ENCODE measurements at places on chromosomes 16 and 17.

DNA sequence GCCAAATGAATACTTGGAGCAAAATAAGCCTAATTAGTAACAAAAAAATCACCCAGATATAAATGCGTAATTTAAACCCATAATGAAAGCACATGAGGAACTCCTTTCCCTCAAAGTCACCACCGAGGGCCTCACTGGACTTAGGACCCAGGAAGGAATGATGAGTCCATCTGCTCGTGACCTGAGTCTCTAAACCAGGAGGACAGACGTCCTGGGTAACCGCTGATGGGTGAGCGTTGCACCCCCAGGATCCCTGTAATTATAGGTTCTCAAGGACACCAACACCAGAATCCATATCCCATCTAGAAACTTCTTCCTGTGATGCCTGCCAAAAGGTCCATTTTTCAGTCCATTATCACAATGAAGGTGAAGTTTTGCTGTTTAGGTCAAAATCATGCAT is 121.4 kb downstream of the ZNF778 start:
- DNase-seq: no peak

DNA sequence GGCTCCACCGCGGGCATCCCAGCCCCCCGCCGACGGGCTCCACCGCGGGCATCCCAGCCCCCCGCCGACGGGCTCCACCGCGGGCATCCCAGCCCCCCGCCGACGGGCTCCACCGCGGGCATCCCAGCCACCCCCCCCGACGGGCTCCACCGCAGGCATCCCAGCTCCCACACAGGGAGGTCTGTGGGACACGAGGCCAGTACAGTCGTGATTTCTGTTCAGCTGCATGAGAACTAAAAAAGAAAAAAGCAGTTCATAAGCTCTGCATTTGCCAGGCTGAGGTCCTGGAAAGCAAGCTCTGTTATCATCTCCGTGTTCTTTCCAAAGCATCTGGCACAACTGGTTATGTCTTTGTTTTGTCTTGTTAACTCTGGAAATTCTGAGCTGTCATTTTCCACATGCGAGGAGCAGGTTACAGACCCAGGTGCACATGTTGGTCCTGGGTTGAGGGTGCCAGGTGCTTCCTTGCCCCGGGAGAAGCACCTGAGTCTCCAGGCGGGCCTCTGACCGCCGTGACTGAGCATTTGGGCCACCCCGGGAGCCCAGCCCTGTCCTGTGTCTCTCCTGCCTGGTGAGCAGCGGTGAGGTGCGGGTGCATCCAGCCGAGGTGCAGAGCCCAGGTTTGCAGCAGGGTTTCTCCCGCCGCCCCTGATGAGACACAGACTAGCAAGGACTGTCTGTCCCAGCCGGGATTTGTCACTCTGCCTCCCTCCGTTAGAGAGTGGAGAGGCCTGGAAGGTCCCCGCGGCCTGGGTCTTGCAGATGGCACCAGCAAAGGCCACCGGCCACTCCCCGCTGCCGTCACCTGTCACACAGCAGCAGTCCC is 9.9 kb upstream of the WFIKKN1 start:
- no peak for DNase-seq

DNA sequence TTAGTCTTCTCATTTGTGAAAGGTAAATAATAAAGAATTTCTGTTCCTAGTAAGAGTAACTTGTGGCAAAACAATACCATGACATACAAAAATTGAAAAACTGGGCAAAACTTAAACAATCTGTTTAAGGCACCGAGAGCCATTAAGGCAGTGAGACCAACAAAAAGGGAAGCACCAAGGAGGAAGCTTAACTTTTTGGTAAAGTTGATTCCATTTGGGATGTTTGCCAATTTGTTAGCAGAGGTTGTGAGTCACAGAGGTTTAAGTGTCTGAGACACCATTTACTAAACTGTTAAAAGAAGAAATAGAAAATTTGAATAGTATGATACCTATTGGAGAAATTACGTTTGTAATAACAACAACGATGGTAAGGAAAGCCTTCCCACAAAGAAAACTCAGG is 4.9 kb downstream of the SLC35G3 start:
- DNase-seq: no peak

GRCh38 chr17:49952209-49952911 is 16.6 kb upstream of the DLX4 start:
- peak; percentile 78 for DNase-seq

GRCh38 chr16:12801511-12802042 is 2.1 kb downstream of the CPPED1 start:
- no peak for DNase-seq

DNA sequence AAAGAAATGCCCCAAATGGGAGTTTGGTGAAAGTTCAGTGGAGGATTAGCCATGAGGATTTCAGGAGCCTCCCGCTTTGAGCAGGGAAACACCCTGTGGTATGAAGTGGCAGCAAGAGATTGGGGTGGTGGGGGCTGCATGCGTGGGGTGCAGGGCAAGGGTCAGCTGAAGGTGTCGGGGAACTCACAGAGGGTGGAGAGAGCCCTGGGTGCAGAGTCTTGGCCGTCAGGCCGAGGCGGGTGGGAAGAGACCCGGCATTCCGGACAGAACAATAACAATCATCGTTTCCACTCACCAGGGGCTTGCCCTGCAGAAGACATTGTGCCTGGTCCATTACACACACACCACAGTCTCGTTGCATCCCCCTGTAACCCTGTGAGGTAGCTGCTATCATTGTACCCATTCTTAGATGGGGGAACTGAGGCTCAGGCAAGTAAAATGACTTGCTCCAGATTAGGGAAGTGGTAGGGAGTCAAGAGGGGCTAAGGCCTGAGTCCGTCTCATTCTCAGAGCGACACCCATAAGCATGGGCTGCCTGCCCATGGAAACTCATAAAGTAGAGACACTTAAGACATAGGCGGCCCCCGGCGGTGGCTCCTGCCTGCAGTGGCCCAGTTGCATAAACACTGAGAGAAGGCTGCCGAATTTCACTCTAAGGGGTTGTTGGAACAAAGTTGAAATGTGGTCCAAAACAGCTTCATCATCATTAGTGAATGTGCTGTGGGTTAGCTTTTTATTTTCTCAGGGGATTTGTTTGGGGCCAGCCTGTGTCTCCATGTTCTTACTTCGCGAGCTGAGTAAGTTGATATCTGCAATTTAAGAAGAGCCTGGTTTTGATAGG is 93.3 kb downstream of the CMIP start:
- no peak for DNase-seq

- no peak for DNase-seq
These were observed 21.6 kb upstream of the CDH1 start for GRCh38 chr16:68715471-68715870.

GRCh38 chr16:22192261-22193062 is 13.6 kb upstream of the EEF2K start:
- DNase-seq: peak; percentile 71

DNA sequence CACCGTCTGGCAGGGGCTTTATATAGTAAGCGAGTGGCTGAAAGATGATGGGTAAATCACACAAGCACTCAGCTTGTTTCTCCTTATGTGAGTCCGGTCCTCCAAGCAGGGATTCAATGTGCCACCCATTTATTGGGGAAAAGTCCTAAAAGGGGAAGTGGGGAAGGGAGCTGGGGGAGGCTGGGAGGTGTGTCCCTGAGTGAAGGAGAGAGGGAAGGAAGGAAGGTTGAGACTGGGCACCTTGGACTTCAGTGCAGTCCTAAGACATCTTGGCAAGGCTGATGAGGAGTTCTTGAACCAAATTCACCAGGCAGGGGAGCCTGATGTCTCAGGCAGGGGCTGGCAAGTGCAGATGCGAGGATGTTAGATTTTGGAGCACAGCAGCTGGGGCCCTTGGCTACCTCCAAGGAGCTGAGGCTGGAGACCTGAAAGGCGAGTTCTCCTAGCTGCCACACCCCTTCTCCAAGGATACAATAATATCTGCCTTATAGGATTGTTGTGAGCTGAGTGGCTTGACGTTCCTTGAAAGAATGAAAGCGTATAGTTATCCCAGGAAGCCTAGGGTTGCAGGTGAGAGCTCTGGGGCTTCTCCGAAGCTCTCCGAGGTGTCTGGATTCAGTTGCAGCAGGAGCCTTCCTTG is 23.0 kb upstream of the CYLD start:
- DNase-seq: no peak

DNA sequence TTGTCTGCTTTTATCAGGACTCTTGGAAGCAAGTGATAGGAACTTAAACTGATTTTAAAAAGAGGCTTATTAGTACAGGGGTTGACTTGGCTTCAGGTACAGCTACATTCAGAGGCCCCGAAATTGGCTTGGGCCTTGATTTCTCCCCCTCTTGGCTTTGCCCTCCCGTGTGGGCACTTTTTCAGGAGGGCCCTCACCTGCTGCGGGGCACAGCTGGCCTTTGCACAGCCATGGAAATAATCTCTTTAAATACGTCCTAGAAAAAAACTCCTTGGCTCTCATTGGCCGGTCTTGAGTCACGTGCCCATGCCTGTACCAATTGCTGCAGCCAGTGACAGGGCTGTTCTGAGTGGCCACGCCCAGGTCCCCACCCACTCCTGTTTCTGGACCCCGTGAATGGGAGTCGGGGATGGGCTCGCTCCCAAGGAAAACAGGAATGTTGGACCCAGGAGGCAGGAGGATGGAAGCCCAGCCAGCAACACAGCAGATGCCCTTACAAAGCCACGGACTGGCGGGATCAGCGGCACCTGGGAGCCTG is 15.0 kb downstream of the CA5A start:
- DNase-seq: no peak

DNA sequence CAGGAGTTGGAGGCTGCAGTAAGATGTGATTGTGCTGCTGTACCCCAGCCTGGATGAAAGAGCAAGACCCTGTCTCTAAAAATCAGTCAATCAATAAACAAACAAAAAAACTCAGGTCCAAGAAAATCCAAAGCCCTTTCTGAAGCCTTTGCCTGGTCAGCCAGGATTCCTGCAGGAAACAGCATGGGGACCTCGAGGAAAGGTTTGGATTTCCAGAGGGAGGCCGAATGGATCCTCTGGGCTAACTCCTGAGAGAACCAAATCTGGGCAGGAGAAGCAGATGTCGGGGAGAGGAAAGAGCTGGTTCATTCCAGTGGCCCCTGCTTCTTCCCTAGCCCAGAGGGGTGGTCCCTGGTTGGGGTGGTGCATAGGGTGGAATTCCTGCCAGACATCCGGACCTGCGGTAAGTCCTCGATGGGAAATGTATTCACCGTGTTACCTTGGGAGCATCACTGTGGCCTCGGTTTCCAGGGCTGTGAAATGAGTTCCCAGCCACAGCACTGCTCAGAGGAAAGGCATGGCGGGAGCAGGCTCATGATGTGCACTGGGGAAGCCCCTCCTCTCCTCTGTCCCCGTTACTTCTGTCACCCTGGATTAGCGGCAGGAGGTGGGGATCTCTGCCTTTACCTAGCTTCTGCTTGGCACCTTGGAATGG is 75.1 kb downstream of the CYLD start:
- no peak for DNase-seq

DNA sequence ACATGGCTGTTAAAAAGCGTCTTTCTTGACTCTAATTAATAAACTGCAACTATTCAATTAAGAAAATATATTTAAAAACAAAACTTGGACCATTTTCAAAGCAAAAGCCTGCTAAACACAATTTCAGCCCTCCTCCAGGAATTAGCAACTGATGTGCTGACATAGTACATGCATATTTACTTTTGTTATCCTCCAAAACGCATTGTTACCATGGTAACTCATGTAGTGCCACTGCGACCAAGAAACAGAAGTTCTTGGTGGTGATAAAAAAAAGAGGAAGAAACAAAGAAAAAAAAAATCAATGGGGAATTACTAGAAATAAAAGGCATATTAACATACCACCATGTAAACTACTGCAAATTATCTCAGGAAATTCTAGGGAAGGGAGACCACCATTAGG is 793.4 kb upstream of the CDH8 start:
- no peak for DNase-seq

GRCh38 chr17:2700030-2700490 is 11.5 kb downstream of the CLUH start:
- DNase-seq: no peak

DNA sequence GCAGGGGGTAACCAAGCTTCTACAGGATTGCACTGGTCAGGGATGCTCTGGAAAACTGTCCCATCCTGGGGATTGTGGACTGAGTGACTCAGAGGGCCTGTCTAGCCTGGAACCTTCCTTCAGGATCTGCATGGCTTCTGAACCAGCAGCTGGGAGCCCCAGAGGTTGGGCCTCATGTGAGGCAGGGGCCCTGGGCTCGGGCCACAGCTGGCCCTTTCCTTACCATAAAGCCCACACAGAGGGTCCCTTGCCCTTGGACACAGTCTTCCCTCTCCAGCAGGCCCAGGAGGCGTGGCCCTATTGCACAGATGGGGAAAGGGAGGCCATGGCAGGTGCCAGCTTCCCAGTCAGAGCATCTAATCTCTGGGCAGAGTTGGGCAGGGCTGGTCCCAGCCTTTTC is 30.5 kb downstream of the ADCY7 start:
- no peak for DNase-seq

DNA sequence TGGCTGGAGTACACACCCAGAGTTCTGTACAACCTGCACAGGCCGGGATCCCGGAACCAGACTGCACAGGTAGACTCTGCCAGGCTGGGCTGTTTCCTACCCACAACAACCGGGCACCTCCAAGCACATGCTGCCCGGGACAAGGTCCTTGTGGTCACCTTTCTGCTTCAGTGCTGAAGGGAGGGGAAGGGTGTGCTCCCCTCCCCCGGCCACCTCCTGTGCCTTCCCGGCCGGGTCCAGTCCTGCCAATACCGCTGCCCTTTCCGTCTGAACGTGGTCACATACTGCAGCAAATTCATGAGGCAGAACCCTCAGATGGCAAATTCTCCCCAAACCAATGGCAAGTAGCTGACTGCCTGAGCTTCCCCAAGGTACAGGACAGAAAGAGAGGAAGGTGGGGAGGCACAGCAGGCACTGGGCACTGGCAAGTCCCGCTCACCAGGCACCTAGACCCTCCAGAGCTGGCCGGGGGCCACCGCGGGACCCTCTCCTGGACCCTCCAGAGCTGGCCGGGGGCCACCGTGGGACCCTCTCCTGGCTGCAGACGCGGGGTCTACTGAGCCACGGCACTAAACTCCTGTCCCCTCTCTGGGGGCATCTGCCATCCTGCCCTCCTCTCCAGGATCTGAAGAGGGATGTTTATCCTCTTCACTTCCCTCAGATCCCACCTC is 22.8 kb downstream of the SLC43A2 start:
- DNase-seq: no peak

GRCh38 chr16:50737420-50737959 is 4.4 kb upstream of the CYLD start:
- no peak for DNase-seq

DNA sequence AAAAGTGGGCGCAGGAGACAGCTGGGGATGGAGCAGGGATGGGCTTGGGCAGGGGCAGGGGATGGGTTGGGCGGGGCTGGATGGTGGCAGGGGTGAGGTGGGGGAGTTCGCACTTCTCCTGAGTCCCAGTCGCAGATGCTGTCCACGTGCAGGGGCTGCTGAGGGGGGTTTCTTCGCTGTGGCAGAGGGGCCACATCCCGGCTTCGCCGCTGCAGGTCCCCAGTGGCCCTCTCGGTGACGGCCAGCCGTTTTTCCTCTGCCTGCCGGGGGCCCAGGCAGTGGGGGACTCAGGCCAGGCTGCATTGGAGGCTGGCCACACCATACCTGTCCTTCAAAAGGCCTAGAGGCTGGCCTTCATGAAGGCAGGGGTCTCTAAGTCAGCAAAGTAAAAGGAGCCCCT is 8.3 kb downstream of the EVPL start:
- no peak for DNase-seq

Data from stimulated activated CD4-positive, alpha-beta T cell treated with anti-CD3 and anti-CD28 coated beads, Interleukin-4, amount 100 ng/mL, for 4 hours (primary cell).